ENCODE measurements at places on chromosomes 3 and 15. TPM values are rescaled to one million over a fixed set of nuclear protein-coding genes. Genes with fewer than 3 reads are reported as not detected.

The SGO1 gene
- 1.3 TPM for polyA plus RNA-seq

The AGBL1 gene
- not detected for polyA plus RNA-seq

The DAZL gene
- polyA plus RNA-seq: not detected

The GOLGA8T gene
- not detected for polyA plus RNA-seq

The RHCG gene
- polyA plus RNA-seq: not detected
